Right renal pelvis (tissue), 4 donors: ENCODE measurements at places on chromosomes 5 and 9. TPM values are rescaled to one million over a fixed set of nuclear protein-coding genes. Genes with fewer than 3 reads are reported as not detected.

PCDHB1 gene
- 0.13 TPM for polyA plus RNA-seq

DNA sequence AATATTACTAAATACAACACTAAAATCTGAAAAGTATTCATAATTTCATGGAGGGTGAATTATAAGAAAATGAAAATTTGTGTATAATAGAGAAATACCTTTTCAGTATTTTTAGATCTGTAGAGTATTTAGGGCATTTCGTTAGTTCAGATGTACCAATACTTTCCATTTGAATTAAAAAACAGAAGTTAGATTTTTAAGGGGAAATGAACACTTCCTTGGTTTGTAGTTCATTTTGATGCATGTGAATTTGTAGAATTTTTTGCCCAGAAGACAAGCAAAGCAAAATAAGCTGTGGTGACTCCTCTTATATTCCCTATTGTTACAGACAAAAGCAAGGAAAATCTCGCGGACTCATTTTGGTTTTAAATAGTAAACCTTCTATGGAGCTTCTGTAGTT is 209.0 kb upstream of the RPS23 start:
- DNase-seq, result no peak

MAP1B gene
- polyA plus RNA-seq, result 23.3 TPM

GRCh38 chr5:146076455-146076854 is 28.9 kb downstream of the PLAC8L1 start:
- no peak for DNase-seq
